ENCODE measurements at places on chromosomes 16 and 17.

DNA sequence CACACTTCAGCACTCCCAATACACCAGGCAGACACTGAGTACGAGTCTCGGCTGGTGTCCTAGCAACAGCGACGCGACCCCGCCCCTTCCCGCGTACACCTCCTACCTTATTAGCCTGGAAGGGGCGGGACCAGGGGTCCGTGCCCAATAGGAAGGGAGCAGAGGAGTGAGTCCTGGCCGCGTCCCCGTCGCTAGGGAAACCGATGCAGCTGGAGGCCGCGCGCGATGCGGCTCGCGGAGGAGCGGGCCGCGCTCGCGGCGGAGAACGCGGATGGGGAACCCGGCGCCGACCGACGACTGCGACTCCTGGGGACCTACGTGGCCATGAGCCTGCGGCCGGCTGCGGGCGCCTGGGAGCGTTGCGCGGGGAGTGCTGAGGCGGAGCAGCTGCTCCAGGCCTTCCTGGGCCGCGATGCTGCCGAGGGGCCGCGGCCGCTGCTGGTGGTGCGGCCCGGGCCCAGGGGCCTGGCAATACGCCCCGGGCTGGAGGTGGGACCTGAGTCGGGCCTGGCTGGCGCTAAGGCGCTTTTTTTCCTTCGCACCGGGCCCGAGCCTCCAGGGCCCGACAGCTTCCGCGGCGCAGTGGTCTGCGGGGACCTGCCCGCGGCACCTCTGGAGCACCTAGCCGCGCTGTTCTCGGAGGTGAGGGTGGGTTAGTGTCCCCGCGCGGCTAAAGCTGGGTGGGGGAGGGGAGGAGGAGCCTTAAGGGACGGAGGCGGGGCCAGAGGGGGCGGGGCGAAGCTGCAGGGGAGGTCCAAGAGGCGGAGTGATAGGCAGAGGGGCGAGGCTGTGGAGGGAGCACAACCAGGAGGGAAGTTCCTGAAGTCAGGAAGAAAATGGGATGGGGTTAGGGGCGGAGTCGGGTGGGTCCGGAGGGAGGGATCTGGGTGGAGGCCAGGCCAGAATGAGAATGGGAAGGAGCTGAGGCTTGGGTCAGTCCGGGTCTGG is at the start of gene DNAH9:
DNAH9 (plus strand) TSS at position 197 of the 948 bp plus-strand sequence; CDS start at position 226, 29 bp downstream.
- no peak for DNase-seq

DNA sequence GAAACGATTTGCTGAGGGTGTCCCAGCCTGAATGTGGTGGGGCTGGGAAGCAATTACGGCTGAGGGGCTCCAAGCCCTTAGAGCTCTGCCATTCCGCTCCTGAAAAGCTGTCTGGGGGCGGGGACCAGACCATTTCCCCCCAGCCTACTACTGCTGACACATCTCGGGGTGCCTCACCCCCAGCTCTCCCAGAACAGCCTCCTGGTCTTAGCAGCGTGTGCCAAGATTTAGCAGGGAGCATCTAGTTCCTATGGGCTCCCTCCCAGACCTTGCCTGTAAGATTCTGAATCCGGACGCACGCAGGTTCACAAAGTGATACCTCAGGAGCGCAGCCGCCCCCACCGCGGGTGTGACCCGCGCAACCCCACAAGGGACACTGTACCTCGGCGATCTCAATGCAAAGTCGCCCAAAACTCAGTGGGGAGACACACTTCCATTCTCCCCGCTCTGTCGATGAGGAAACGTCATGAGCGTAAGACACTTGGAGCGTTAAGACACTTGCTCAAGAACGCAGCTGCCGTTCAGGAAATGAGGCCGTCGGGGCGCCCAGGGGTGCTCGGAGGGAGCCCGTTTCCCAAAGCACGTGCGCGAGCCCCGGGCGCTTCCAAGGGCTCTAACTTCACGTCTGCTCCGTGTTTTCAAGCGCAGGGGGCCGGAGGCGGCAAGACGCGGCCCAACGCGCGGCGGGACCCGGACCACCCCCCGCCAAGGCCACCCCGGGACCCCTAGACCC is 629 bp downstream of the GEMIN4 start:
- peak; percentile 50 for DNase-seq

GRCh38 chr16:26643519-26643918 is 423.2 kb upstream of the C16orf82 start:
- DNase-seq, result no peak

- DNase-seq, result peak; percentile 64
Measured at GRCh38 chr17:80866050-80866793, 125.4 kb upstream of the CHMP6 start.

DNA sequence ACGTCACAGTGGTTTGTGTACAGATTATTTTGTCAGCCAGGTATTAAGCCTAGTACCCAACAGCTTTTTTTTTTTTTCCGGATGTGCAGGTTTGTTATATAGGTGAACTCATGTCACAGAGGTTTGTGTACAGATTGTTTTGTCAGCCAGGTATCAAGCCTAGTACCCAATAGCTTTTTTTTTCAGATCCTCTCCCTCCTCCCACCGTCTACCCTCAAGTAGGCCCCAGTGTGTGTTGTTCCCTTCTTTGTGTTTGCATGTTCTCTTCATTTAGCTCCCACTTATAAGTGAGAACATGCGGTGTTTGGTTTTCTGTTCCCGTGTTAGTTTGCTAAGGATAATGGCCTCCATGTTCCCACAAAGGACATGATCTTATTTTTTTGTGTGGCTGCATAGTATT is 19.9 kb downstream of the RPTOR start:
- no peak for DNase-seq

- no peak for DNase-seq
Measured at GRCh38 chr17:44216694-44217093, 2.8 kb downstream of the UBTF start.

GRCh38 chr17:4179071-4179470 is 36.1 kb downstream of the CYB5D2 start:
- no peak for DNase-seq

- no peak for DNase-seq
Measured at GRCh38 chr17:33416131-33416530, 123.0 kb upstream of the ASIC2 start.

- no peak for DNase-seq
Measured at GRCh38 chr16:1708768-1709180, 2.8 kb downstream of the MAPK8IP3 start.

- no peak for DNase-seq
Measured at GRCh38 chr17:5820721-5821456, 236.6 kb upstream of the NLRP1 start.

GRCh38 chr16:1940273-1941161 is 2.5 kb downstream of the MSRB1 start:
- no peak for DNase-seq

DNA sequence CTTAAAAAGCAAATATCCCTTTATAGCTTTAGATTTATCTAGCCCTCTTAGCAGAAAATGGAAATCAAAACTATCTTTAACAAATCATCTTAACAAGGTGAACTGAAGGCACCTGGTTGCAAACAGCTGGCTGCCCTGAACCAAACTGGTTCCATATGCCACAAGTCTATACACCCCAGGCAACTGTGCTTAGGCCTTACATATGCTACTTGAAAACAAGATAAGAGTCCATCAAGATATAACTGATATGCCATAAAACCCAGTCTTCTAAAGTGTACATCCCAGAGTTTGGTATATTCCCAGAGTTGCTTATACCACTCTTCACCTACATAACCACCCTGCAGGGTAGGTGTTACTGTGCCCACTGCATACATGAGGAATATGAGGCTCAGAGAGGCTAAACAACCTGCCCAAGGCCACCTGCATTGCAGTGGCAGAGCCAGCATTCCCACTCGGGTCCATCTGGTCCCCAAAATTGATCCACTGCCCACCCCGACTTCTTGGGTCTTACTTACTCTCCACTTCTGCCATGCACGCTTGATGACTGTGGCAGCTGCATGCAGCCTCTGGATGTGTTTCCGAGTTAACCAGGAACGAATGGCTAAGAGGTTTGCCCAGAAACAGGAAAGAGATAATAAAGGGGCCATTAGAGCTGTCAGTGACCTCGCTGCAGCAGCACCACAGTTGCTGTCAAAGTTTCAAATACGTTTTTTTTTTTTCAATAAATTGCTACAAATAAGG is 12.2 kb downstream of the ZNHIT3 start:
- no peak for DNase-seq

GRCh38 chr17:77165577-77165976 is 24.8 kb downstream of the SEC14L1 start:
- no peak for DNase-seq

DNA sequence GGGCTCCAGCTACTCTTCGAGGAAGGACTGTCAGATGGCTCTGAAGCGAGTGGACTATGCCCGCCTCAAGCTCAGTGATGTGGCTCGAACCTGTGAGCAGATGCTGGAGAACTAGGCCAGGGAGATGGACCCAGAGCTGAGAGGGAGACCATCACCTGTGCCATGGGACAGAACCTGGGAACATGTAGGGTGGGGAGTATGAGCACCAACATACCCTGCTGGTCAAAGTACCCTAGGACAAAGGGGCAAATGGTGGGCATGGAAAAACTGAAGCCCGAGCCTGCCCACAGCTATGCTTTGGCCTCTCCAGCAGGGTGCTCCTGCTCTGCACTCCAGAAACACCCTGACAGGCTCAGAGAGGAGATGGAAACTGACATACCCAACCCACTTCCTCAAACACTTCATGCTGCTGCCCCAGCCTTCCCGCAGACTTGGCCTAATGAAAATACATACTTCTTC is 1.9 kb downstream of the MED11 start:
- peak; percentile 74 for DNase-seq

- DNase-seq, result no peak
Measured at GRCh38 chr17:9273428-9274391, 252.4 kb downstream of the NTN1 start.

GRCh38 chr17:58624751-58625150 is 67.1 kb downstream of the TEX14 start:
- no peak for DNase-seq

DNA sequence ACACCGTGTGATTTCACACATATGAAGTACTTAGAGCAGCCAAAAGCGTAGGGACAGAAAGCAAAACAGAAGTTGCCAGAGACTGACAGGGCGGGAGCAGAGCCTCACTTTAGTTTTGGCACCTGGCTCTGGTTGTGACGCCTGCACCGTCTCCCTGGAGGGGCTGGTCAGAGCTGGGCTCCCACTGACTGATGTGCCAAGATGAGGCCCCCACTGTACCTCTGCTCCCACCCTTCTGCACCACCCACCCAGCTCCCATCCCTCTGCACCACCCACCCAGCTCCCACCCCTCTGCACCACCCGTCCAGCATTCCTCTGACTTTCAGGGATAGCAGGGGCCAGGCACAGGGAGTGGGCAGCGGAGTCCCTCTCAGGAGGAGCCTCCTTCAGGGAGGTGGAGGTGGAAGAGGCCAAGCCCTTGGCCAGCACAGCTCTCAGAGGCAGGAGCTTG is 3.2 kb upstream of the PRSS21 start:
- no peak for DNase-seq

DNA sequence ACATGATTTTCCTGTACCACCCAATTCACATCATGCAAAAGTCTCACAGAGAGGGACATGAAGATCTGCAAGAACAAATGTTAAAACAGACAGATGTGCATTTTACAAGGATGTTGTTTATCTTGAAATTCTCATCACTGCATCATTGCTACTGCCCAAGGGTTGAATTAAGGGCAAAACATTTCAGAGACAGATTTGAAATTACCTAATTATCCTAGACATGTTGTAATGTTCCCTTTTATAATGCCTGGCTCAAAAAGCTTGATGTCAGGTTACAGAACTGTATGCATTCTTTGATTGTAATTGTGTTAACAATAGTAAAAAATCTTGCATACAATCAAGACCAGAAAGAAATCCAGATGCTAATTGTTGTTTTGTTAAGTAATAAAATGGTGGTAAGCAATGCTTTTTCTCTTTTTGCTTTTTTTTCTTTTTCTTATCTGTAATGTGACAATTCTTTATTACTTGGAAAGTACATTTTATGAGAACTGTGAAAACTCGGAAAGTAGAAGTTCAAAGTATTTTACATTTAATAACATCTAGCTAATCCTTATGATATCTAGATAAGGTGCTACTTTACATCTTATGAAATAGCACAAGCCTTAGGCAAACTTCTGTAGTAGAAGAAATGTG is 3.6 kb upstream of the DUSP14 start:
- DNase-seq, result no peak

DNA sequence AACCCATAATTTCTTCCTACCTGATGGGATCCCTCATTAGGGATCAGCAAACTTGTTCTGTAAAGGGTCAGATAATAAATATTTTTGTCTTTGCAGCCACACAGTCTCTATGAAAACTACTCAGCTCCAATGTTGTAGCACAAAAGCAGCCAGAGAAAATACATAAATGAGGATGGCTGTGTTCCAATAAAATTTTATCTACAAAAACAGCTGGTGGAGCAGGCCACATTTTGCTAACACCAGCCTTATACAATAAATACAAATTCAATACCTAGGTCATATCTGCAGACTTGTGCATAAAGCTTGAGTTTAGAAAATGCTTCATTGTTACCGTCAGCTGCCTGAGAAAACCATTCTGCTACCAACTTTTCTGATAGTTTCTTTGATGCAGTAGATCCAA is 38.4 kb upstream of the INTS2 start:
- DNase-seq, result no peak

DNA sequence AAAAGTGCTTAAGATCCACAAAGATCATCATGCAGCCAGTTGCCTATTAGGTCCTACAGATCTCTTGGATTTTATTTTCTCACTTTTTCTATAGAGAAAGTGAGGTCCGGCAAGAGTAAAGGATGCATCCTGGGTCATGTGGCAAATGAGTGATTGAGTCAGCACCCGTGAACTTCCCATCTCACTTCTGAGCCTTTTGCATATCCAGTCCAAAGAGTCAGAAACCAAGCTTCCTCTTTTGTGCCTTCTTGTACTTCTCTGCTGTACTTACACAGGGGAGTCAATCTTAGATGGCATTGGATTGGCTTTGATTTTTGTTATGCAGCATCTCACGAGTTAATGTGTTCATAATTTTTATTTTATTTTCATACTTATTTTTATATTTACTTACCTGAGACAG is 114.2 kb upstream of the IRX5 start:
- DNase-seq, result no peak

- DNase-seq, result no peak
Measured at GRCh38 chr17:58492238-58493121, 4.3 kb upstream of the HSF5 start.

GRCh38 chr16:27214084-27214961 is 11.0 kb downstream of the KDM8 start:
- DNase-seq, result no peak

DNA sequence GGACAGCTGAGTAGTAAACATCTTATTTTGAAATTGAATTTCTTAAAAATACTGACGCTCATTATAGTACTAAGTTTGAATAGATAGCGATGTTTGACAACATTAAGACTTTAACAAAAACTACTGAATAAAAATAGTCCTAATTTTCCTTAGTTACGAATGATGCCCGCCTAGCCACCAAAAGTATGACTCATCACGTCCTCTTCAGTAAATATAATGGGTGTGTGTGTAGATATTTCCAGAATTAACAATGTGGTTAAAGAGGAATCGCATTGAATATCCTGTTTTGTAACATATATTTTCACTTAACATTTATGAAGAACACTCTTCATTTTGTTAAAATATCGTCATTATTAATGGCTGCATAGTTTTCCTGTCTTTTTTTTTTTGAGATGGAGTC is 187.6 kb downstream of the MYO1D start:
- DNase-seq, result no peak

- no peak for DNase-seq
Measured at GRCh38 chr17:45162025-45162687, 481 bp downstream of the HEXIM2 start.

Data from CD4-positive, alpha-beta T cell treated with Interferon alpha-2 for 1 hour (primary cell).